Nephron progenitor cell (in vitro differentiated cells): ENCODE measurements at places on chromosomes 16 and 17.

- peak; percentile 87 for DNase-seq
Measured at GRCh38 chr17:74923538-74924249, 379 bp upstream of the OTOP2 start.

DNA sequence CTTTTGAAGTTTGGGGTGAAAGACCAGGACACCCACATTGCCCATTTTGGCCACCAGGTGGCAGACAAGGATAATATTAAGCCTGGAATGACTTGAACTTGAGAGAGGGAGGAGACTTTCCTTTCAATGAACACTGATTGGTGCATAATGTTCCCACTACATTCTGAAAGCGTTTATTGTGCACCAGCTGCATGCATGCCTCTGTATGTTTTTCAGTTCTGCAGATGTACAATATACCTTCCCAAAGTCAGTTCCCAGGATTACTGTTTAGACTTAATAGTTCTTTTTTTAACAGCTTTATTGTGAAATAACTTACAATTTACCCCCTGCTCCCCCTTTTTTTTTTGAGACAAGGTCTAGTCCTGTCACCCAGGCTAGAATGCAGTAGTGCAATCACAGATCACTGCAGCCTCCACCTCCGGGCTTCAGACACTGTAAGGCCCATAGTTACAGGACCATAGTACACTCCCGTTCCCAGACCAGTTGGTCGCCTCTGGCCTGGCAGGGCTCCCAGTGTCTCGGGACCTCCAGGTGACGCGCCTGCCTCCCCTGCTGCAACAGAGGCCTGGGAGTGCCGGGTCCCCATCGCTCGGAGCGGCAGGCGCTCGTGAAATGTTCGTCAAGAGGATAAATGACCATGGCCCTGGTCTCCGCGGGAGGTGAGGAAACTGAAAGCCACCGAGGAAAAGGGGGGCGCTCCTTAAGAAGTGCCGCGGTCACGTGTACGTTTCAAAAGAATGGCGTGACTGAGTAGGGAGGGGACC, 12.2 kb downstream of the CES2 start:
- DNase-seq, result peak; percentile 87

DNA sequence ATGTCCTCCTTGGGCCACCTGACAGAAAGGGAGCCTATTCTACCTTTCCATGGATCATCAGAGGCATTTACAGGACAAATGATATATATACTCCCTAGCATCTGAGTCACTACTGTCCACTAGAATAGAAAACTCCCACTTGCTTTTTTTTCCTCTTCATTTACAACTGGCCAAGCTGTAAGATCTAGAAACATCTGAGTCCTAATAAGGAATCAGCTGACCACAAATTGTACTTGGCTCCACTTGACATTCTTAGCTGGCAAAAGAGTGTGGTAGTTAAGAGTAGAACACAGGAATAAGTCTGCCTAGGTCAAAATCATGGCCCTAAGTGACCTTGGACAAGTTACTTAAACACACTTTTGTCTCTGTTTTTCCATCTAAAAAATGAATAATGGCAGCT, 5.2 kb downstream of the RUSF1 start:
- DNase-seq, result no peak

- no peak for DNase-seq
Measured at GRCh38 chr16:87255866-87256265, 61.3 kb downstream of the C16orf95 start.

DNA sequence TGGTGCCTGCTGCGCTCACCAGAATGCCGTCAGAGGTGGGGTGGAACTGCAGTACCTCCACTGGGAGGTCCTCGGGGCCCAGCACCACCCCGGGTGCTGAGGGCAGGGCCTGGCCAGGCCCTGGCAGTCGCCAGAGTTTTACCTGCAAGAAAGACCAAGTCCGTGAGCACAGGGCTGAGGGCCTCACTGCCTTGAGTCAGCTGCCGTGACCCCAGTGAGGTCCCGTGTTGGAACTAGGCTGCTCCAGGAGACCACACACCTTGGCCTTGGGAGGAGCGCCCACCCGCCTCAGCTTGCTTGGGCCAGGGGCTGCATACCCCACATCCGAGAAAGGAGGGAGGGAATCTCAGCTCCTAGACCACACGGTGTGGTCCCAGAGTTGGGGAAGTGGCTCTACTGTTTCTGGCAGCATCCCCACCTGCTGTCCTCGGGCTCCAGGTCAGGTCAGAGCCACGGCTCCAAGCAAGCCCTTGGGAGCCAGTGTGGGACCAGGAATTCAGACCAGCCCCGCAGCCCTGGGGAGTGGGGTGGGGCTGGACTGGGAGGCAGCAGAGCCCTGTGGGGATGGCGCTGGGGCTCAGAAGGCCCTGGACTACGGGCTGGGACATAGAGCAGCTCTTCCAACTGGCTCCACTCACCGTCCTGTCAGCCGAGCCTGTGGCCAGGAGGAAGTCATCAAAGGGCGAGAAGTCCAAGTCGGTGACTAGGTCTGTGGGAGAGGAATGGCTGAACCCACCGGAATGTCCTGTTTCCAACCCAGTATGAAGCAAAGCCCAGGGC, 8.7 kb downstream of the CORO7 start:
- no peak for DNase-seq

GRCh38 chr16:27816561-27816960, 247.0 kb downstream of the GSG1L start:
- DNase-seq, result no peak

GRCh38 chr17:5823219-5823618, 238.9 kb upstream of the NLRP1 start:
- no peak for DNase-seq

DNA sequence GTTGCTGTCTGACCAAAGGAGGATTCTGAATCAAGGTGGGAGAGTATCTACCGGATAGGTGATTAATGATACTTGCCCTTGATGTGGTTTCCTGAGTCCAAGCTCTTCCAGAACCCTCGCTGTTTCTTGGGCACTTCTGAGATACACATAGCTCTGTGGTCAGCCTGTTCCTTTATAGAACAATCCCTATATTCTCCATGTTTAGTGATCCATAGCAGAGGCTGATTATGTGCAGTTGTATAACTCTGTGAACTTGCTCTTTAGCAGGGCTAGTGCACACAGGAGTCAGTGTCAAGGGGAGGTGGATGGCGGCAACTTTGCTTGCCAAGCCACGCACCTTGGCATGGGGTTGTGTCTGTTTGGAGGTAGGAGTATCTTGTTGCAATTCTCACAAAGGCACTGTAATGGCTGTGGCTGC, 36.1 kb downstream of the ARL4D start:
- no peak for DNase-seq

- no peak for DNase-seq
Measured at GRCh38 chr16:58011652-58012051, 10.4 kb downstream of the USB1 start.

GRCh38 chr17:14068542-14069250, 608 bp upstream of the COX10 start:
- DNase-seq, result no peak

GRCh38 chr17:49327835-49328784, 33.9 kb downstream of the ZNF652 start:
- DNase-seq, result no peak

DNA sequence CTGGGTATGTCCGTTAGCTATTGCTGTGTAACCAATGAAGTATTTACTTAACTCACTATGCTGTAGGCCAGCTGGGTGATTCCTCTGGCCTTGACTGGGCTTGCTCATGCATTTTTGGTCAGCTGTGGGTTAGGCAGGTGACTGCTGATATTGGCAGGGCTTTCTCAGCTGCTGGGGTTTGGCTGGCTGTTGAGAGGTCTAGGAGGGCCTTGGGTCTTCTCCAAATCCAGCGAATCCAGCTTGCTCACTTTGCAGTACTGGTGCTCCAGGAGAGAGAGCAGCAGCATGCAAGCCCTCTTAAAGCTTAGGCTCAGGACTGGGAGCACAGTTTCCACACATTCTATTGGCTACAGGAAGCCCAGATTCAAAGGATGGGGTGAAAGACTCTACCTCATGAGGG, 270.1 kb downstream of the PHKB start:
- no peak for DNase-seq

- no peak for DNase-seq
Measured at GRCh38 chr17:45320931-45321461, 4.2 kb upstream of the MAP3K14 start.

GRCh38 chr17:11486868-11487310, 111.4 kb upstream of the DNAH9 start:
- DNase-seq, result no peak
